ENCODE measurements at places on chromosomes 4 and X. TPM values are rescaled to one million over a fixed set of nuclear protein-coding genes. Genes with fewer than 3 reads are reported as not detected.
A peak's percentile ranks its signal among the peaks of the same experiment; 100 is the strongest.

FAM9C gene
- not detected for total RNA-seq

GRCh38 chrX:40581336-40581920 is 658 bp downstream of the ATP6AP2 start:
- no peak for DNase-seq

- no peak for DNase-seq
These were observed 36.8 kb upstream of the TADA2B start for GRCh38 chr4:7006411-7006810.

KCND1 gene
- total RNA-seq: 5.5 TPM

GRCh38 chr4:165779950-165780670 is 92.9 kb upstream of the TLL1 start:
- DNase-seq: no peak

DNA sequence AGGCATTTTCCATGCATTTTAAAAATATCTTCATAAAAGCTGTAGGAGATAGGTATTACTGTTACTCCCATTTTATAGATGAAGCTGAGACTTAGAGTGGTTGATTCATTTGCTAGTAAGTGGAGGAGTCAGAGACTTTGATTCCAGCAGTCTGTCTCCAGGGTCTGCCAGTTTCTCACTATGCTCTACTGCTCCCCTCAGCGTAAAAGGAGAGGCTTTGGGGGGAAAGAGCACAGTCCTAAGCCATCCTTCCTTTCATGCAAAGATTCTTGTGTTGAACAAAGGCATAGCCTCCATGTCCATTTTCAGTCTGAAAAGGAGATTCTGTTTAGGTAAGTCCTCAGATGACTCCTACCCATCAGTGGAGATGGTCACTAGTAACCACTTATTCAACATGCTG is 117.7 kb upstream of the TMEM150C start:
- no peak for DNase-seq

DNA sequence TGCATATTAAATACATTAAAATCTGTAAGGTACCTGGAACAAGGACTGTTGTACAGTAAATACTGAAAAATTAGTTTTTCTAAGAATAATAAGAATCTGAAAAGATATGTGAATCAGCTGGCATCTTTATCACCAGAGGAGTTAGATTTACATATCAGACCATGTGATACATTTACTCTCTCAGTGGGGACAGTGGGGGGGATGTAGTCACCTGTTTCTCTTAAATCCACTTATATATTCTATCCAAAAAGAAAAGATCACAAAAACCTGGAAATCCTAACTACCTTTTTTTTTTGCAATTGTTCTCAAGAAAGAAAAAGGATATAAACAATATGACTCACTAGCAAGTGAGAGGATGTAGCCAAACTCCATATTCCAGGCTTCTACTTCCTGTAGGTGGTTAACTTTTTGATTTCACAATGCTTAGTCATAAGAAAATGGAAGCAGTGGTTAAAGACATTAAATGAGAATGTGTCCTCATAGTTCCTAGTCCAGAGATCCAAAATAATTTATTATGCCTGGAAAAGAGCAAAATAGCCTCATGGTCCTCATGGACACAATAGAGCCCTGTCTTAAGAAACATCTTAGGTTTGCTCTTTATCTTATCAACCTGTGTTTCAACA is 22.5 kb upstream of the MYOZ2 start:
- DNase-seq: peak; percentile 26

KLHL5 gene
- total RNA-seq: 20.8 TPM

- DNase-seq: no peak
These were observed 25.5 kb downstream of the GALNT7 start for GRCh38 chr4:173194157-173194556.

ADGRA3 gene
- 43.0 TPM for total RNA-seq

- no peak for DNase-seq
These were observed 561.5 kb downstream of the INPP4B start for GRCh38 chr4:142284402-142285221.

- DNase-seq: no peak
These were observed 114.0 kb upstream of the VEGFC start for GRCh38 chr4:176906709-176907108.

GRCh38 chr4:187424636-187425035 is 570.9 kb upstream of the ZFP42 start:
- no peak for DNase-seq

DNA sequence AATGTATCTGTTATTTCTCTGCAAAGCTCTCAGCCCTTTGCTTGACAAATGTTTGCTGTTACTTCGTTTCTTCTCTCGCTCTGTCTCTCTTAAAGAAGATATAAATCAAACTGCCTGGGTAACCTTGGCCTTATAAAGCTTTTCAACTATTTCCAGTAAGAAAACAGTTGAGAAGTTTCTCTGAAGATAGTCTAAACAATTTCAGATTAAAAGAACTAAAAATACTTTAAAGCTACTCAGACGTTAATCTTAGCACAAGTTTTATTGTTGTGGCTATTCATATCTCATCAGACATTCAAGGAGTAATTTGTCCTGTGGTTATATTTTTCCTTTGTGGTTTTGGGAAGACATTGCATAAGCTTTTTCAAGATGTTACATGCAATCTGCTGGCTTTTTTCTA is 22.6 kb downstream of the HOPX start:
- no peak for DNase-seq
